ENCODE measurements at places on chromosomes 4 and X.

DNA sequence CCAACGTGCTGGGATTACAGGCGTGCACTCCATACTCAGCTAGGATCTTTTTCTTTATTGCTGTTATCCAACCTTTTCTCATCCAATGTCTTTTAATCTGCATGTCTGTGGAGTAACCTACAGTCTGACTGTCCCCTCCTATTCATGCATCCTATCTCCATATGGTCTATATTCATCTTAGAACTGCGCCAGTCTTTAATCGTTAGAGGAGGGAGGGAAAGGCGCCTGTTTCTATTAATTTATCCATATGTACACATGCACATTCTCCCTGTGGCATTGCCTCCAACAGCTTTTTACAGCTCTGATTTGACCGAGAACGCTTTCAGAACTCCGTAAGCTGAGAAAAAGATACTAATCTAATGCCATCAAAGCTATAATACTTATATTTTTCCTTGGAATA is 9.8 kb downstream of the DCTD start:
- DNase-seq, result no peak

- DNase-seq, result no peak
These were observed 391.2 kb downstream of the ANKRD50 start for GRCh38 chr4:124321364-124321763.

DNA sequence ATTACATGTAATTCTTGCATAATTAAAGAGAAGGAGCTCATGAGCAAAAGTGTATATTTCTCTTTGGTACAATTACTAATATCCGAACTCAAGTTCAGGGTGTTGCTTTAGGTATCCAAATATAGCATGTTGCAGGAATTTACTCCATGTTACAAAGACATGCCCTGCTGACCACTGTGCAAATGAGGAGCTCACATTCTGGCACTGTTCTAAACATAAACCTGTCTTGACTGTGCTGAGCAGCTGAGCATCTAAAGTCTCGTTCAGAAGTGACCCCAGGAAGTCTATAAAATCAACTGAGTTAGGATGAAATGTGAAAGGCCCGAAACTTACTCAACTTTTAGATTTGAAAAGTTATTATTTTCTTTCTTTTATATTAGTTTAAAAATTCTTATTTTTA is 124.3 kb downstream of the STIM2 start:
- DNase-seq, result no peak

- peak; percentile 83 for DNase-seq
These were observed 83.4 kb downstream of the MSN start for GRCh38 chrX:65750674-65751469.

GRCh38 chrX:110381216-110381615 is 22.6 kb downstream of the RTL9 start:
- DNase-seq, result no peak

DNA sequence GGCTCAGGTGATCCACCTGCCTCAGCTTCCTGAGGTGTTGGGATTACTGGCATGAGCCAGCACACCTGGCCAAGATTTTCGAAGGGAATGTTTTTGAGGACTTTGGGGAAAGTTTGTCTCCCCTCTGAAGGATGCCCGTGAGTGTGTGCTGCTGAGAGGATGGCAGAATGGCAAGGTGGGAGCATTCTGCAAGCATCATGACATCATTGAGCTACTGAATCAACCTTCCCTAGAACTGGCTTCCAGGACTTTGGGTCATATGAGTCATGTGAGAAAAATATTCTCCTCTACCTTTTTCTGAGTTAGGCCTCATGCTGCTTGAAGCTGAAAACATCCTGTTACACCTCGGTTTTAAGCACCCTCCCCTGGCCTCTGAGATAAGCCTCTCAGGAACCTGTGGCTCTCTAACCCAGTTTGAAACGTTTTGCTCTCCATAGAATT is 31.0 kb downstream of the TMEM131L start:
- peak; percentile 27 for DNase-seq

GRCh38 chrX:39016556-39016955 is 215.3 kb downstream of the MID1IP1 start:
- DNase-seq, result no peak

DNA sequence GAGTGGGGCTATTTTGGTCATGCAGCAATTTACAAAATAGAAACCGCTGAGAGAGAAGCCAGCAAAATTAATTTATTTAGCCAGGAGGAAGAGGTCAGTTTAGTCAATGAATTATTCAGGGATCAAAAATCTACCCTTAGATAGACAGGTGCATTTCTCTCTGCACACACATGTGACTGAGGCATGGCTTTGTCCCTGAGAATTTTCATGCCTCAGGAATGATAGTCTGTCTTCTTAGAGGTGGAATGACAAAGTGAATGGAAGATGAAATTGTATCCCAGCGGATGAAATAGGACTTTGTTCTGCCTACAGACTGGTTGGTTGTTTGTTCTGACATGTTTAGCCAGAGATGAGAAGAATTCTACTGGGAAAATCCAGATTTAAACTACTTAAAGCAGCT is 46.0 kb downstream of the ANKRD50 start:
- no peak for DNase-seq

GRCh38 chr4:143377611-143378099 is 41.0 kb downstream of the GAB1 start:
- DNase-seq, result peak; percentile 50

- no peak for DNase-seq
These were observed 34.1 kb upstream of the STOX2 start for GRCh38 chr4:183870997-183871396.
